ENCODE measurements at places on chromosomes 4 and X.

DNA sequence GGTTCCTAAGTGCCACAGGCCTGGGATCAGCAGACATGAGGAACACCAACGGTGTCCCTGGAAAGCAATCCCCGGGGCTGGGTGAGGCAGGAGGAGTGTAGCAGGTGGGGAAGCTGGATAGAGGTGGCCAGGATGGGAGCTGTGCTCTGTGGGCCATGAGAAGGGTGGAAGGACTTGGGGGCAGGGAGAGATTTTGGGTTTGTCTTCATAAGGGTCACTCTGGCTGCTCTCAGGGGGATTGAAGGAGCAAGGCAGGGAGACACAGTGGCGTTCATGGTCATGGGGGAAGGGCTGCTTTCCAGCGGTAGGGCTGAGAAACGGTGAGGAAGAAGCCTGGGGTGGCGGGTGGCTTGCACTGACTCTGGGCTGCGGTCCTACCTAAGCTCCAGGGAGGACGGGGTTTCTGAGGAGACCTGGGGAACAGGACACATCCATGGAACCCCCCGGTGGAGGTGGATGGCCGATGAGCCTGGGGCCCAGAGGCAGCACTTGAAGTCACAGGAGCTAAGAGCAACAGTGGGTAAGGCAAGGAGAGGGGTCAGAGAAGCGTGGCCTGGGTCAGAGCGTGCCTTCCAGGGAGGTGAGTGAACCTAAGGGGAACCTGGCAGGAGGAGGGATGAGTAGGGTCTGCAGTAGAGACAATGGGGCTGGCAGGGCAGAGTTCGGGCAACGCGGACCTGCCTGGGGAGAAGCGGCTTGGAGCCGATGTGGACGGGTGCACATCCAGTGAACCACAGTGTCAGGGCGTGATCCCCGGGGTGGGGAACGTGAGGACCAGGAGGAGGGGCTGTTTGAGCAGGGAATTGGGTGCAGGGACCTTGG is 12.4 kb upstream of the CTBP1 start:
- no peak for DNase-seq

- no peak for DNase-seq
These were observed 460.2 kb downstream of the GABRG1 start for GRCh38 chr4:45663628-45664081.

DNA sequence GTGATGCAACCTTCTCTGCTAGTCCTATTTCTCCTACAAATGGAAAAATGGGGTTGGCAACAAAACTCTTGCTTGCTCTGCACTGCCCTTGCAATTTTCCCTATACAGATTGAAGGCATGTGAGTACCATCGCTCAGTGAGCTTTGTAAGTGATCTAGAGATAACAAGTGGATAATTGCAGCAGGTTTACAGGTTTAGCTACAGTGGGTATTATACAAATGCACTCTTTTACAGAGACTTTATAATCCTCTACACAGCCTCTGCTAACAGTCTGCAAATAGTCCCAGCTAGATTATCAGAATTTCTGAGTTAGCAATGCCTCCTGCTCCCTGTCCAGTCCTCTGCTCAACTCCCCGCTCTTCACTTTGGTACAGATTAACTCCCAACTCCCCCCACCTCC is 11.1 kb downstream of the LEF1 start:
- no peak for DNase-seq

GRCh38 chr4:83065266-83065665 is 30.3 kb downstream of the COPS4 start:
- no peak for DNase-seq

GRCh38 chr4:168761066-168761465 is 249.0 kb downstream of the CBR4 start:
- no peak for DNase-seq

DNA sequence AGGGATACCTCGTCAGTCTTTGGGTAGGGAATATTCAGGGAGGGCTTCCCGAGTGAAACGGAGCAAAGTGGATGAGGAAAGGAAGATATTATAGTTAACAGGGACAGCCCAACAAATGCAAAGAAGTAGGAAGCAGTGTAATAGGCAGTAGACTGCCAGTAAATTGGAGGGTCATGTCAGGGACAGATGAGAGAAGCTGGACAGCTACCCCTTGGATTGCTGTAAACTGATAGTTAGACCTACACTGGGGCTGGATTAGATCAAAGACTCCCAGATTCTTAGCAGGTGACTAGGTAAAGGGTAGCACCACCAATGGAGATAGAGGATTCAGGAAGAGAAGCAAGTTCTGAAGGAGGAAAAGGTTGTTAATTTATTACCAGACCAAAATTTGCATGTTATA is 48.0 kb downstream of the NPNT start:
- no peak for DNase-seq

DNA sequence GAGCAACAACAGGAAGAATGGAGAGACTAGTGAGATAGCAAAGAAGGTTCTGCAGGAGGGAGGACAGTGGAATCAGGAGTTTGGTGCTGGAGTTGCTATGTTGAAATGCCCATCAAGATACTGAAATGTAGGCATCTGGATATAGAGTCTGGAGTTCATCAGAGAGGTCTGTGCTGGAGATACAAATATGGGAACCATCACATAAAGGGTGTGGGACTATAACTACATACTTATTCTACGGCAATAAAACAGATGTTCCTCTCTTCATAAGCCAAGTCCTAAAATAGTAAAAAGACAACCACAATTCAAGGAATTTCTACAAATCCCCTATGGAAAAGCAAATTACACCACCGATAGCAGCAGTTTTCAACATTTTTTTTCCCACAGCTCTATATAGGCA is 1.6 kb downstream of the MED14 start:
- DNase-seq, result no peak

DNA sequence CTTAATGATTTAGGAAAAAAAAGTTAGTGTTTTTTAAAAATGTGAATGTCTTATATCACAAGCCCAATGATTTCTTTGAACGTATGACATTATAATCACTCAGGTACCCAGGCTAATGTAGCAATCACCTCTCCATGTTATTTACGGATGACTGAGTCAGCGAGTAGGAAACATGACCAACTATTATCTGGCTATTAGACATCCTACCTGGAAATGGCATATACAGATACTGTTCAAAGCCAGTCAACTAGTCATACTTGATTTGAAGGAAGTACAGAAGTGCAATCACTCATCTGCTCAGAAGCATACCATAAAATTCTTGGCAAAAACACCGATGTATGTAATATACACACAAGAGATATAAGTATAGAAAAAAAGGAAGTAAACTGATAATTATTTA is 732.5 kb downstream of the ARAP2 start:
- DNase-seq, result no peak

DNA sequence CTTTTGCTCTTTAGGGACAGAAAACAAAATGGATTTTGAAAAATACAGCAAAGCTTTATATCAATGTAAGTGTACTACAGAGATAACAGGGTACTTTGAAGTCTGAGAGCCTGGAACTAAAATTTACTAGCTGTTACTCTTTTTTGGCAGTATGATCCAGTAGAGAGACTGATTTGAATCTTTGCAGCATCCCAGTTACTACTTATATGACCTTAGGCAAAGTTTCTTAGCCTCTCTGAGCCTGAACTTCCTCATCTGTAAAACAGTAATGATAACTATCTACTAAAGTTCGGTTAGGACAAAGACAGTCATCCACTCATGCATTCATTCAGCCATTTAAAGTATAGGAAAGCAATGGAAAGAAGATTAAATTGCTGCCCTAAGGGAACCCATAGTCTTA is 10.1 kb downstream of the BRWD3 start:
- no peak for DNase-seq

- DNase-seq, result no peak
These were observed 65.4 kb upstream of the TRPC3 start for GRCh38 chr4:122017296-122017695.

DNA sequence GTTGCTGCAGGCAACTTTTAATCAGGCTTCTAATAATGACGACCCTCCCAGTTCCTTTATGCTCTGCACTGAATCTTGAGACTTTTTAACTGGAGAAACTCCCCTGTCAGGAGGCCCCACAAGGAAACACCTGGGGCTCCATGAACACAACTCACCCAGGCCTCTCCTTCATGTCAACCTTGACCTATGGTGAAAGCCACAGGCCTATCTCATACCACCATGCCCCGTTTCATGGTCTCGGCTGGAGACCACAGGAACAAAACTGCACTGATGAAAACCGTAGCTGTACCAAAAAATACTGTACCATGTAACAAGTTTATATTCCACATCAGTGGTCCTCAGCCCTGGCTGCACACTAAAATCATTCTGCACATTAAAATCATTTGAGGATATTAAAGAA is 57.0 kb downstream of the ZNF827 start:
- DNase-seq, result no peak

- DNase-seq, result no peak
These were observed 89.3 kb upstream of the MAML3 start for GRCh38 chr4:140243278-140243753.

DNA sequence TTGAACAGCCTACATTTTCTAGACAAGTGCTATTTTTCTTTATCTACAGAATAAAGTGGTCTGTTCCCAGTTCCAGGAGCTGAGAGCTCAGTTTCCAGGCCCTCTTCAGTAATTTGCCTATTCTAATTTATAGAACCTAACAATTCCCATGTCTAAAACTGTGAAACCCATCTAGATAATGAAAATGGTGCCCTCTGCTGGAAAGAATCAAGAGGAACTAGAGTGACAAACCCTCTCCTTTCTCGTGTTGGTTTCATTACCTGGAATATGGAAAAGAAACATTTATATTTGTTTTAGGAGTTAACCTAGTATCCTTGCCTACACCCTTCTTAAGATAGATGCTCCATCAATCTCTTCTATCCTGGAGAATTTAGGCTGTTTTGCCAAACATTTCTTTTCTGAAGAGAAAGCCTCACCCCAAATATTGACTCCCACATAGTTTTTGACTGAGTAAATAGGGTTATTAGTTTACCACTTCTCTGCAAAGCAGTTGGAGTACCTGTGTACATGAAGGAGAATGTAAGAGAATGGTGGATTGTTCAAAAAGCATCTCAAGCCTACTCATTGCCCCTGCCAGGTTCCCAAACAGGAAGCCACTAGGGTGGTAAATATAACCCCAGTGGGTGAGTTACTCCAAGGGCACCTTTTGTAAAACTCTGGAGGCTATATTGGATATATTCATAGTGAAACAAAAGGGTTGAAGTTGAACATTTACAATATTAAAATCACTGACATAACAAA is 121.6 kb downstream of the RASL11B start:
- no peak for DNase-seq
